ENCODE measurements at places on chromosomes 12 and 14.

DNA sequence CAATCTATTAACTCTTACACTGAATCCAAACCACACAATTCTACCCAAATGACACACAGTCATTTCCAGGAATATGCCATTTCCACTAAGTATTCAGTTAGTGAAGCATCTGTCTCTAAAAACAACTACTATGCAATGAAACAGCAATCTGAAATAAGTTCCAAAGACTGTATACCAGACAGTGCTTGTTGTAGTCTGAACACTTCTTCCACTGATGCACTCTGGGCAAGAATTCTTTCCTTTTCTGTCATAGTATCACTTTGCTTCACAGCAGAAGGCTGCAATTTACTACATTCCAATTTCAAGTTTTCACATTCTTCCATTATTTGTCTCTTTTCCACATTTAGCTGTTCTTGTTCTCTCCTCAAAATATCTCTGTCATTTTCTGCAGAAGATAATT, 25.8 kb downstream of the TRIP11 start:
- DNase-seq = no peak

DNA sequence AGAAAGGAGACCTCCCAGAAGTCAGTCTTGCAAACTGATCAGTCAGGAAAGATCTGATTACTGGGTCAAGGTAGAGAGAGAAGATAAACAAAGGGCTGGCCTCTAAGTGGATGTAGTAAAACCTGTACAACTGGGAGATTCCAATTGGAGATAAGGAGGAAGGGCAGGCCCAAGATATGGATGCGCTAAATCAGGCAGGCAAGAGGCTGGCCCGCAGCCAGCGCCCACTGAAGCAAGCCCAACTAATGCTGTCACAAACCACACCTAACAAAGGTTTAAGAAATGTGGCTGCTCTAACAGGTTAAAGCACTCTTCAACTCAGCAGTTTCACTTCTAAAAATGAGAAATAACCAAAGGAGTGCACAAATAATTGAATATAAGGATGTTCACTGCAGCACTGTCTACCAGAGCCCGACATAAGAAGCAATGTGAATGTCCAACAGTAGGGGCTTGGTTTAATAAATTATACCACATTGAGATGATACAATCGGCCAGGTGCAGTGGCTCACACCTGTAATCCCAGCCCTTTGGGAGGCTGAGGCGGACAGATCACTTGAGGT, 4.7 kb downstream of the GLTP start:
- no peak for DNase-seq

DNA sequence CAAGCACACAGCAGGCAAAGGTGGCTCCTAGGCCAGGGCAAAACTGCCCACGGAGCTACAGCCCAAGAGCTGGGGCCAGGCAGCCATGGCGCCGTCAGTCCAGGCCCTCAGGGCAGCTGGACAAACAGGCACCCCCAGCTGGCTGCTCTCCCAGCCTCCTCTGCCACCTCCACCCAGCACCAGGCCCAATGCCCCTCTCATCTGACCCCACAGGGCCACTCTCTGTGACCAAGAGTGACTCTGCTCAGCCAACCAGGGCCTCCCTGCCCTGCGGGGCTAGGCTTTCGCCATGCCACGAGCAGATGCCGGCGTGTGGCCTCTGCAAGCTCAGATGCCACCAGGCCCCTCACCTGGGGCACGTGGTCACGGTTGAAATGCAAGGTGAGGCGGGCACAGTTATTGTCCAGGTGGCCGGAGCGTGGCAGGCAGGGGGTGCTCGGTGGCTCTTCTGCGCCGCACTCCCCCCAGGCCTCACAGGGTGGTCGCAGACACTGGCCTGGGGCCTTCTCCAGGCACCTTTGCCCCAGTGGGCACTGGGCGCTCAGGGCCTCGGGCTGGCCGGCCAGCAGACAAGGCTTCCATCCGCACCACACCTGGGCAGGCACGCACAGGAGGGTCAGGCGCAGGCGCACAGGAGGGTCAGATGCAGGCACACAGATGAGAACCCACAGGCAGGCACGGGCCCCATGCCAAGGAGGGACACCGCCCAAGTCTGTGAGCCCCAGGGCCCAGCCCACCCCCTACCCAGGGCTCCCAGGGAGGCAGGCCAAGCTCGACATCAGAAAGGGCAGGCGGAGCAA, 23.0 kb downstream of the JAG2 start:
- DNase-seq = no peak

GRCh38 chr12:32588604-32589003, 90.5 kb upstream of the DNM1L start:
- DNase-seq = no peak

GRCh38 chr14:63276016-63276415, 42.7 kb downstream of the GPHB5 start:
- DNase-seq = no peak

GRCh38 chr14:82067221-82067875, 533.7 kb upstream of the SEL1L start:
- peak; percentile 40 for DNase-seq

DNA sequence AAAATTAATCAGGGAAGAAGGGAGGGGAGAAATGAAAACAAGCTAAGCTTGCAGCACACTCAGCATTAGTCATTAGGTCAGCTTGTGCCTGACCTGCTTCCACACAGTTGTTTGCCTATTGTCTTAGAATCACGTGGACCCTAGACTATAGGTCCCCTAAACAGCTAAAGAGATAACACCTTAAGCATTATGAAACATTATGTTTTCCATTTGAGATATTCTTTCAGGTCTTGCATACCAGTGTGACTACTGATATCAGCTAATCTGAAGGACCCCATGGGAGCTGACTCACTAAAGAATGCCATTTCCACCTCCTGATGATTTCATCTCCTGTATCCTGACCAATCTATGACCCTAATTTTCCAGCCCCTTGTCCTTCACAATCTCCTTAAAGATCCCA, 154.1 kb upstream of the FUT8 start:
- DNase-seq = no peak

GRCh38 chr12:101616027-101616494, 21.3 kb downstream of the MYBPC1 start:
- no peak for DNase-seq

GRCh38 chr12:24848941-24849477, 99.9 kb downstream of the BCAT1 start:
- DNase-seq = no peak

DNA sequence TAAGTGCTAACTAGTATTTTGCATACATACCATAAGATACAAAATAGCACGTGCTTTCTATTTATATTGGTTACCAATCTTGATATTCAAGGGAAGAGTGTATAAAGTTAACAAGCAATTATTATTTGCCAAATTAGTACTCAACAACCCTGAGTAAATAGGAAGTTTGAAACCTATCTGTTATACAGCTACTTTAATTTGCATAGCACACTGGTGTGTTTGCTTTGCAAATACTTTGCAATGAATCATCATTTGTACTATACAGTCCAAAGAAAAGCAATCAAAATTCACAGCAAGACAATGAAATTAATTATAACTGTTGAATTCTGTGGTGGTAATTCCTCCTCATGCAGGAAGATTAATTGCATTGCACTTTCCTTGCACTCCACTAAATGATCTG, 469.1 kb downstream of the PRKD1 start:
- no peak for DNase-seq

GRCh38 chr12:85440271-85440670, 160.3 kb downstream of the ALX1 start:
- DNase-seq = no peak

All from NCI-H2171 (cell line).